ENCODE measurements at places on chromosomes 7 and 10.

GRCh38 chr7:30175180-30175579, 40.4 kb downstream of the MTURN start:
- no peak for DNase-seq

DNA sequence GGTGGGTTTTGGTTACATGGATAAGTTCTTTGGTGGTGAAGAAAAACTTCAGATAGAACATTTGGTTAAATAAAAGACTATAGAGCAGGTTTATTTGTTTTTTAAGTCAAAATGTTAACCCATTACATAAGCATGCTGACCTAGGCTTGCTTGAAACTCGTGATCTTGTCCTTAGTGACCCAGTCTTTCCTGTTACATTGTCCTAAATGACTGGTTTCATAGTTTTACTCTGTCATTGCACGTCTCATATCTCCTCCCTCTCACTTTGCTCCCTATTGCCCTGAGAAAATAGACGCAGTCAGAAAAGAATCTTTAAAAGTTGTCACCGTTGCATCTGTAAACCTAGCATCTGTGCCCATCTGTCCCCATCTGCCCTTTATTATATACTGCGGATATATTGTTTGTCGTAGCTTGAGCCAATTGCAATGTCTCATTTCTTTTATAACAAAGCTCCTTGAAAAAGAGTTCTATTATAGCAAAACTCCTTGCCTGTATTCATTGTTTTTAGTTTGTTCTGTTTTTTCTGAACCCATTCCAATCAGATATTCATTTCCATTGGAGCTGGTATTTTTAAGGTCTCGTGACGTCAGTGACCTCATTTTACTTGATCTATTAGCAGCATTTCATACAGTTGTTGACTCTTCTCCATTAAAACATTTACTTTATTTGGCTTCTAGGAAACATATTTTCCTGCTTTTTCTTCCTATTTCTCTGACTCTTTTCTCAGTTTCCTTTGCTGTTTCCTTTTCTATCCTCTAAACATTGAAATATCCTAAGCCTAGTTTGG, 57.3 kb downstream of the HELLS start:
- DNase-seq = no peak

DNA sequence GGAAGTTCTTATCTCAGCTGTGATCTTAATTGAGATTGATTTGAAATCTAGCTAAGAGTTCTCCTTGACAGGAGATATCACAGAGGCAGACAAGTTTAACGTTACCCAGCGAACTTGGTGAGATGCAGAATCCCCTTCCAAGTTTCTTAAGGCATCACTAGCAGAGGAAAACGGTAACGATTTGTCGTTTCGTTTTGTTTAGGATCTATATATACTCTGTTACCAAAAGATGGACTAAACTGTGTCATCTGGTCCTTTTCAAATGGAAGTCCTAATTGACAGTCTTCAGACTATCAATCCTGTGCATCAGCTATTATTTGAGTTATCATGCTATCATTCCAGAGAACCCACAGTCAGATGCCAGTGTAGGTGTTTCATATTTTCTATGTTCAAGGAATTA, 316.7 kb upstream of the SORCS1 start:
- no peak for DNase-seq

DNA sequence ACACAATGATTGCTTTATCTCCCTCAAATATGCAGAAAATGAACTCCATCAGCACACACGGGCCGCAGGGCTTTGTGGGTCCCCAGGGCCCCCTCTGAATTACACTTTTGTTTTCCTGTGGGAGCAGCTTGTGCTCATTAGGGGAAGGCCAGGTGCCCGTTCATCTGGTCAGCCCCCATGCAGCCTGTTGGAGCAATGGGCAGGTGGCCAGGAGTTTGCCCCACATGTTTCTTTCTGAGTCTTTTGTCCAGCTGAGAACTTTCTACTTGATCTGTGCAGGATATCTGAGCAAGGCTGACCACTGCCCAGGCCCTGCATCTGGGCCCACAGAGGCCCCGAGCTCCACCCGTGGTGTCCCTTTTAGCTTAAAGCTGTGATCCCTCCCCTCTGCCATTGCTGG, 105.3 kb upstream of the FAM20C start:
- no peak for DNase-seq

DNA sequence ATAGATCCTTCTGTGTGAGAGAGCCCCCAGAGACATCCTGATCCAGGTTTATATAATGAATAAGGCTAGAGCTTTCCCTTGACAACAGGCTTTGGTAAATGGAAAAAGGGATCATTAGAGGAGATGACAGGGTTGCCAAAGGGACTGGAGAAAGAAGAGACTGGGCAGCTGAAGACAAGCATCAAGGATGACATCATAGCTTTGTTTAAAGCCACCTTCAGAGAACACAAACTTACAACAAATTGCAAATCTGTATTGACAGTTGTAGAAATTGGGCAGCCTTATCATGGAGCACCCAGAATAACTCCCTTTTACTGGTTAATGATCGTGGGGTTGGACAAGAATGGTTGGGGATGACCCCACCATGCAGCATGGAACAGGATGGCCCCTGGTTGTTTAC, 3.7 kb upstream of the PLPP4 start:
- DNase-seq = no peak

Measured in WERI-Rb-1 (cell line).